ENCODE measurements at places on chromosomes 4 and X. TPM values are rescaled to one million over a fixed set of nuclear protein-coding genes. Genes with fewer than 3 reads are reported as not detected.

The NWD2 gene
- total RNA-seq = not detected

The FAM184B gene
- total RNA-seq = not detected

The KLHL4 gene
- total RNA-seq = 19.3 TPM

The SPANXA2 gene
- not detected for total RNA-seq

The ZBTB49 gene
- total RNA-seq = 5.8 TPM

The TLR1 gene
- 2.7 TPM for total RNA-seq

The GLUD2 gene
- total RNA-seq = 0.33 TPM

The HTRA3 gene
- total RNA-seq = 8.2 TPM

The TEX13A gene
- total RNA-seq = not detected

The GPR82 gene
- not detected for total RNA-seq

The SCRG1 gene
- not detected for total RNA-seq

The TMEM150C gene
- 6.6 TPM for total RNA-seq

Measured in endothelial cell of umbilical vein (primary cell).